Activated CD4-positive, alpha-beta T cell treated with anti-CD3 and anti-CD28 coated beads, Interleukin-2, amount 50 U/mL, for 48 hours (primary cell): ENCODE measurements at places on chromosomes 2 and 18.

GRCh38 chr2:44804406-44805265 lies 136.9 kb upstream of the SIX3 start:
- no peak for DNase-seq

- DNase-seq: no peak
Measured at GRCh38 chr2:176162911-176163671, 6.0 kb downstream of the HOXD3 start.

GRCh38 chr18:13455471-13455870 lies 236.9 kb downstream of the LDLRAD4 start:
- DNase-seq: no peak

DNA sequence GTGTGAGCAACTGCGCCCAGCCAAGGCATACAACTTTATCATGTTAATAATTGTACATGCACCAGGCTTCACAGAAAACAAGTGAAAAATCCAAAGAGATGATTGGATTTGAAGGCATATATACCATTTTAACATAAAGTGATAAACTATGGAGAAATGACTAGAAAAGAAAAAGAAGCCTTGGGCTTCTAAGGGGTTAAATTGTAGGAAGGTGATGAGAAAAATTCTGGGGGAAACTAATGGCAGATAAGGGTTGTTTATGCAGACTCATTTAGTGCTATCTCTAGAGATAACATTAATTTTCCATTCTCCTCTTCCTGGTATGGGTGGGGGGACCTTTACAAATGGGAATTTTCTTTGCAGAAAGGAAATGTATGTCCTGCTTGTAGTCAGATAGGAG lies 154.0 kb downstream of the TMEM17 start:
- DNase-seq: no peak

- no peak for DNase-seq
Measured at GRCh38 chr18:27861539-27861938, 315.4 kb downstream of the CDH2 start.

- no peak for DNase-seq
Measured at GRCh38 chr2:142724186-142724585, 153.3 kb upstream of the KYNU start.

- no peak for DNase-seq
Measured at GRCh38 chr2:192513575-192513974, 318.8 kb upstream of the TMEFF2 start.

DNA sequence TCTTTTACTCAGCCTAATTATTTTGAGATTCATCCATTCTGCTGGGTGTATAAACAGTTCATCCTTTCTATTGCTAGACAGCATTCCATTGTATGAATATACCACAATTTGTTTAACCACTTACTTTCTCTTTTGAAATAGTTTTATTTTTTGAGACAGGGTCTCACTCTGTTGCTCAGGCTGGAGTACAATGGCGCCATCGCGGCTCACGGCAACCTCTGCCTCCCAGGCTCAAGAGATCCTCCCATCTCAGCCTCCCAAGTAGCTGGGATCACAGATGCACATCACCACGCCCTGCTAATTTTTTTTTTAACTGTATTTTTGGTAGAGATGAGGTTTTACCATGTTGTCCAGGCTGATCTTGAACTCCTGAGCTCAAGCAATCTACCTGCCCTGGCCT lies 54.5 kb downstream of the USP37 start:
- DNase-seq: no peak

DNA sequence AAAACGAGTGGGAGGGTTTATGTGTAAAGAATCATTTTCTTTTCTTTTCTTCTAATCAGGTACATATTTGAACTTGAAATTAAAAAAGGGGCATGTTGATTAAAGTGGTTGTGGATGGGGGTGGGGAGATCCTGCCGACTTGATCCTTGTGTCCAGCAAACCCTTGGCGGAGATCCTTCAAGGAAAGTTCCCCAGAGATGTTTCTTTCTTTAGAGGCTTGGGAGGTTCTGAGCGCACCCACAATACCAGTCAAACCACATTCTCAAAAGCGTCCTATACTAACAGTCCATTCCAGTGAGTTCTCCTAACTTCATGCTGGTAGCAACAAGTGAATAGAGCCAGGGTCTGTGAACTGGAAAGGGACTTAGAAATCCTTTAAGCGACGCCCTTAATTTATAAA lies 49.2 kb downstream of the MYCN start:
- no peak for DNase-seq

DNA sequence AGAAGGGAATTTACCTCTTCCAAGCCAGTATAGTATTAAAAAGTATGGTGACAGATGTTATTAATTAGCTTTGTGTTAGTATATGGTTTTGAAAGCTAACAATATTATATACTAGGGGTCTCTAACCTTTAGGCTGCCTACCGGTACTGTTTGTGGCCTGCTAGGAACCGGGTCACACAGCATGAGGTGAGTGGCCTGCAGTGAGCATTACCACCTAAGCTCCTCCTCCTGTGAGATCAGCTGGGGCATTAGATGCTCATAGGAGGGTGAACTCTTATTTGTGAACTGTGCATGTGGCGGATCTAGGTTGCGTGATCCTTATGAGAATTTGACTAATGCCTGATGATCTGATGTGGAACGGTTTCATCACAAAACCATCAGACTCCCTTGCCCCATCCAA lies 583.4 kb upstream of the CDH2 start:
- DNase-seq: no peak

GRCh38 chr2:55049043-55049820 lies 1.0 kb downstream of the RTN4 start:
- DNase-seq: peak; percentile 68

DNA sequence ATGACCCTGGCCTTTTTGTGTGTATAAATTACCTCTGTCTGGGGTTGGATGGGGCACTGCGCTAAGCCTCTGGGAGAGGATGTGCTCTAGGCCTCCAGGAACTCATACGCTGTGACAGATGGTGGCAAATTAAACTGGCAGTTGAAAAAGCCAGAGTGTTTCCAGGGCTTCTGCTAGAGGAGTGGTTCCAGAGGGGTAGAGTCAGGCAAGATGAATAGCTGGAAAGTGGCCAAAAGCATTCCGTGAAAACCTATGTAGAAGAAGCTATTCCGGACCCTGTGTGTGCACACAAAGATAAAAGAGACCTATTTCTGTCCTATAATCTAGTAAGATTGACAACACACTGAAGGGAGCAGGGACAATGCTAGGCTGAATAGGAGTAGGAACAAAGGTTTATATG lies 84.8 kb downstream of the ACTR3 start:
- DNase-seq: no peak

DNA sequence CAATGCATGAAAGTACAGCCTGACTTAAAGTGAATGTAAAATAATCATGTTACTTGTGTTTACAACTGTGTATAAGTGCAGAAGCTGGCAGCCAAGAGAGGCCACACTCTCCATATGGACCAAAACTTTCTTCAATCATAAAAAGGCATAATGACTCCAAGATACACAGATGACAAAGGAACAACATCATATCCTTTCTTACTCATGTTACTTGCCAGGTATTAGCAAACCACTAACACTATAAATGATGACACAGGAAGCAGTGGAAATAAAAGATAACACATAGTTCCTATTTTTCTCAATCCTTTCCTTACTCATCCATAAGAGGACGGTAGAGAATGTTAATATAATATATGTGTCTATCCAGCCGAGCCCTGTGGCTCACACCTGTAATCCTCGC lies 400.0 kb upstream of the CDH2 start:
- no peak for DNase-seq

GRCh38 chr2:149741646-149742045 lies 154.1 kb upstream of the MMADHC start:
- DNase-seq: no peak

DNA sequence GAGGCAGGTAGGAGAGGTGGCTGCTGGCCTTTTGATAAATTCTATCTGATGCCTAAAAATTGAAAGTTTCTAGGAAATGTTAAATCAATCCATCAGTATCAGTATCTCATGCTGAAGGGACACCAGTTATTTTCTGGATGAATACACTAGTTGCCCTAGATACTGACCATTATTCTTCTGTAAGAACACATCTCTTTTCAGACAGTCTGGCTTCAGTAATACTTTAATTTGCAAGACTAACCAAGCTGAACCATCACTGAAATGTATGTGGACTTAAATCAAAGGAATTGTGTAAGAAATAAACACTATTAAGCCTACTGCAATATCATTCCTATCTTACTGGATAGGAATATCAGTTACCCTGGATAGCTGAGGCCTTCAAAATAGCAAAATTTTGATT lies 1546.3 kb downstream of the LRP1B start:
- DNase-seq: no peak

DNA sequence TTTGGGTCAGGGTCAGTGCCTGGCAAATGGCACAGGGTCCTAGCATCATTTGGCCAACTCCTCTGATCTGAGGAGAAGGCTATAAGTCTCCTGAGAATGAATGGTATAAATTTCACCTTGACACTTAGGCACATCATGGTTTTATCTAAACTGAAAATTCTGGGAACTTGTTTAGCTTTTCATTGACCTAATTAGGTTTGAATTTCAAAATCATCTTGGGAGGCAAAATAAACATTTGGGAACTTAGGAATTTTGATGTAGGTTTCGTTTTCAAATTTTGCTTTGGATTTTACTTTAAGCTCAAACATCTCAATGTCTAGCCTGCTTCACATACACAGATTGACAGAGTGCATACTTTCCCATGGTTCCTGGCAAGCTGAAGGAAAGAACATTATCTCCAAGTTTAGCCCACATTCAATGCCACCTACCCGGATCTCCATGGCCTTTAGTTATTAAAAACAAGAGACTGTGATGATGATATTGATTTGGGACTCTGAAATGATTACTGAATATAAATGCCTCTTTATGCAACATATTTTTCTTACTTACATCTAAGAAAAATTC lies 44.5 kb downstream of the MYOM1 start:
- no peak for DNase-seq

GRCh38 chr2:102736110-102736409 lies 25.8 kb upstream of the TMEM182 start:
- DNase-seq: no peak

DNA sequence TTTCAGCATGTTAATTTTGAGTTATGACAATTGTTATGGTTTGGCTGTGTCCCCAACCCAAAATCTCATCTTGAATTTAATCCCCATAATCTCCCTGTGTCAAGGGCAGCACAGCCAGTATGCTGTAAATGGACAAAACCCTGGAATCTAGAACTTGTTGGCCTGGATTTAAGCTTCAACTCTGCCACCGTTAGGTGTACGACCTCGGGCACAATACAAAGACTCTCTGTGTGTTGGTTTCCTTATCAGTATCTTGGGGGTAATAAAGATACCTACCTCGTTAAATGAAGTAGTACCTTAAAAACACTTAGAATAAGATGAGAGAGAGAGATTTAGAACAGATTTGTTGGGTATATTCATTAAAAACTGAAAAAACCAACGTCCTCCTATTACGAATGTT lies 106.5 kb downstream of the CDH19 start:
- DNase-seq: no peak

DNA sequence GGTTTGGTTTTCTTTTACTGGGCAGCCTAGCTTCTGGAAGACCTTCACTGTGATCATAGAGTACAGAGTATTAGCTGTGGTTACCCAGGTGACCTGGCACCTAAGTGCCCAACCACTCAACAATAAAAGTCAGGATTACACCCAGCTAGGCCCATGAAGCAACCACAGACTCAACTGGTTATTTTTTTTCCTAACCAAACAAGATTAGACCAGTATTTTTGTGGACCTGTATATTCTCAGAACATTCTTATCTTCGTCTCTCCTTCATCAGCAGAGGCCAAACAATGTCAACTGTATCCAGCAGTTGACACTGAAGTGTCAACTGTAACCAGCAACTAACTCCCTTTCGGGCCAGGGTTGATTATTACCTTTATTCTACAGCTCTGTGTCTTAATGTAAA lies 289.2 kb upstream of the SLC39A10 start:
- DNase-seq: no peak

GRCh38 chr2:202135091-202135874 lies 62.2 kb downstream of the KIAA2012 start:
- no peak for DNase-seq

- DNase-seq: no peak
Measured at GRCh38 chr2:124320051-124320688, 295.1 kb downstream of the CNTNAP5 start.

GRCh38 chr2:225788571-225789094 lies 389.1 kb downstream of the NYAP2 start:
- DNase-seq: no peak
